ENCODE measurements at places on chromosomes 6 and 20.

DNA sequence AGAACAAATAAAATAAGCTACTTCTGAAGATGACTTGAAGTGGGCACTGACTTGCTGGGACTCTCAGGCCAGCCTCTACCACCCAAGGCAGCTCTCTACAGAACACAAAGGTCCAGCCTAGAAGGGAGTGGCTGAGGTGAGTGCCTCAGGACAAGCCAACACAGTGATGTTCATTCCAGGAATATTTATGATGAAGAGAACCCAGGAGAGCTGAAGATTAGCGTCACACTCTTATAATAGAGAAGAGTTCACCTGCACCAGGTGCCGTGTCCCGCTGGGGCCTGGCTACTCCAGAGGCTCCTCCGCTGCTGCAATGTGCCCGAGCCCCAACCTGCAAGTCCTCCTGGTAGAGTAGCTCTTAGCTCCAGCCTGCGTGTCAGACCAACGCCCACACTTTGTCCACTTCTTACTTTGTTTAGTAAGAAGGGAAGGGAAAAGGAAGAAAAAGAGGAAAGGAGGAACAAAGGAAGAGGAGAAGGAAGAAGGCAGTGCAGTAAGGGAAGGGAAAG is 182.4 kb upstream of the QKI start:
- no peak for DNase-seq

DNA sequence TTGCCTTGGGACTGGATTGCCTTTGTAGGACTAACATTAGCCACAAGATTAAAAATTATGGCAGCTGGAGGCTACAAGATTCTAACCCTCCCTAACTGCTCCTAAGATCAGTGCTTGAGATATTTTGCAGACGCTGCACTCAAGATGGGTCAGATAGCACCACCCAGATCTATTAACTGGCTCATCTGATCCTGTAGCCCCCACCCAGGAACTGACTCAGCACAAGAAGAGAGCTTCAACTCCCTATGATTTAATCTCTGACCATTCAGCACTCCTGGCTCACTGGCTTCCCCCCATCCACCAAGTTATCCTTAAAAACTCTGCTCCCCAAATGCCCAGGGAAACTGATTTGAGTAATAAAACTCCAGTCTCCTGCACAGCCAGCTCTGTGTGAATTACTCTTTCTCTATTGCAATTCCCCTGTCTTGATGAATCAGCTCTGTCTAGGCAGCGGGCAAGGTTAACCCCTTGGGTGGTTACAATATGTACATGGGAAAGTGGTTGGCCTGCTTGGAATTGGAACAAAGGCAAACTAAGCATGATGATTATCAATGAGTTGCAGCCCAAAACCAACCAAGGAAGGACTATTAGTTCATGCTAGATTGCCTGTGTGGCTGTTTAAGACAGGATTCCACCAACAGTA is 111.3 kb downstream of the OR2B2 start:
- no peak for DNase-seq

GRCh38 chr6:33739571-33739970 is 7.1 kb downstream of the IP6K3 start:
- no peak for DNase-seq

DNA sequence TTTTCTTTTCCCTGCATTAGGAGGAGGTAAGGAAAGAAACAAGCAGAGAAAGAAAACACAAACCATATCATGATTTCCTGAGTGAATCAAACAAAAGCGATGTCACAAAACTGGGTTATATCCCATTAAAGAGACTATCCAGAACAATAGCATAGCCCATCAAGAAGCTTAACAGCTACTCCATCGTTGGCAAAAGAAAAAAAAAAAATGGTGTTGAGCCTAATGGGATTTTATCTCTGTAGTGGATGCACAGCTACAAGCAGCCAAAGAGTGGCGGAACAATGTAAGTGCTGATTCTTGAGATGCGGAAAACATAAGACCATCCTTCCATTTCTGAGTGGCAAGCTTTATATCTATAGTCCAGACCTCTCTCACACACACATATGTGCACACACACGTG is 106.2 kb upstream of the NRSN1 start:
- DNase-seq = no peak

- no peak for DNase-seq
These were observed 213.2 kb upstream of the FKBP1C start for GRCh38 chr6:62998022-62998421.

DNA sequence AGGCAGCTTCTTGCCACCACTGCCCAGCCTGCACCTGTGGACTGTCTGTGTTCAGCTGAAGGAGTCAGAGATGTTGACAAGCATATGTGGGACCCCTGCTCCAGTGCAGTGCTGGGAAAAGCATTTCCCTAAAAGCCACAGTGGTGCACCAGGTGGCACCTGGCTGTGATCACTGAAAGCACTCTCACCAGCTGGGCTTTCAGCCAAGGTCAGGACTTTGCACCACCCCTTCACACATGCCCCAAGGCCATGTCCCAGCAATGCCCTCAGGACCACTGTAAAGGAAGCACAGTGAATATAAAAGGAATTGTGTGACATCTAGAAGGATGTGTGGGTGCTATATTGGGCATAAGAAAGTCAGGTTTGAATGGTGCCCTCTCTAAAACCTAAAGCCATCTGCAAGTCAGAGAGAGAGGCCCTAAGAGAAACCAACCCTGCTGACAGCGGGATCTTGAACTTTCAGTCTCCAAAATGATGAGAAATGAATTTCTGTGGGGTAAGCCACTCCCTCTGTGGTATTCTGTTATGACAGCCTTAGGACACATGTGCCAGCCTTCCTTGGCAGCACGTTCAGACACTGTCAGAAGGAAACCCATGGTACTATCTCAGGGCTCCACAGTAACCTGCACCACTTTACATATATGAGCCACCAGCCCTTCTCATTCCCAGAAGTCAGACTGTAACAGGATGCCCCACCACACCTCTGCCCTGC is 30.7 kb downstream of the CBLN4 start:
- no peak for DNase-seq

GRCh38 chr6:152836523-152836922 is 85.9 kb downstream of the VIP start:
- no peak for DNase-seq

- no peak for DNase-seq
These were observed 128.6 kb upstream of the MMS22L start for GRCh38 chr6:97411610-97412009.

- no peak for DNase-seq
These were observed 85.0 kb downstream of the LIN28B start for GRCh38 chr6:105041880-105042279.

DNA sequence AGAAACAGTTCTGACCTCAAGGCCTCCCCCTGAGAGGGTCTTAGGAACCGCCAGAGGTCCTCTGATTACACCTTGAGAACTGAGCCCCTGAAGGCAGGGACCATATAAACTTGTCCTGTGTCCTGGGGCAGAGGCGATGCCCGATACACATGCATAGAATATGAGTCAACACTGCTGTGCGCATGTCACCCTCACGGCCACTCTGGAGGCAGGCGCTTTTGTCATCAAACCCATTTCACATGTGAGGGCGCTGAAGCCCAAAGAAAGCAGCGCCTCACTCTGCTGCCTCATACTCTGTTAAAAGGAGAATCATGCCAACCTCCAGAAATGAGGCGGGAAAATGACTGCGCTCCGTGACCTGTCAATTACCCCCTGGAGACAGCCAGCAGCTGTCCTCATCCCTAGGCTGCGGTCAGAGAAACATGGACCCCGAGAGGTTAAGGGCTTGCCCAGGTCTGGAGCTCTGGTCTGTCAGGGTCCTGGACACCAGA is 158.3 kb downstream of the GRM4 start:
- DNase-seq = no peak

DNA sequence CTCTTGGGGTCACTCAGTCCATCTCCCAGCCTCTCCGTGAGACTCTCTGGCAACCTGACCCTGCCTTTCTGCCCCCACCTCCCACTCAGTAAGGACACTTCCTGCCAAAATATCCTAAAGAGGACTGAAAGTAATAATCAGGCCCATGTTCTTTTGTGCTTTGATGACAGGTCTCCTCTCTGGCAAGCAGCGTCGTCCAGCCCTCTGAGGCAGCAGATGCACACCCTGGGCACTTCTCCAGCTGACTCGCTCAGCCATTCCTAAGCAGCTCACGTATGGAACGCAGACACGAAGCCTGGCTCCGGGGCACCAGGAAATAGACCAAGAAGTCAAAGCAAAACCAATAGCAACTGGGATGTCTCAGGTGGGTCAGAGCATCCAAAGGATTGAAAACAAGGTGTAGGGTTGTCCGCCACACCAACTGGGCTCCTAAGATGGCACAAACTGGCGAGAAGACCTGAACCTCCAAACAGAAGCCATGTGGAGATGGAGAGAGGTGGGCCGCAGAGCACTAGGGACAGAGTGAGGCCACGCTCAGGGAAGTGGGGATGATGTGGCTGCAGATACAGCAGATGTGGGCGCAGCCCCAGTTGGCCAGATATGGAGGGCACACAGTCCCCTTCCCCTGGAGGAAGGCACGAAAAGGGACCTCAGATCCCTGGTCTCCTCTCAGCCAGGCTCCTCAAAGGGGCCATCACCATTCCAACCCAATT is 99.3 kb downstream of the PRND start:
- DNase-seq = no peak

DNA sequence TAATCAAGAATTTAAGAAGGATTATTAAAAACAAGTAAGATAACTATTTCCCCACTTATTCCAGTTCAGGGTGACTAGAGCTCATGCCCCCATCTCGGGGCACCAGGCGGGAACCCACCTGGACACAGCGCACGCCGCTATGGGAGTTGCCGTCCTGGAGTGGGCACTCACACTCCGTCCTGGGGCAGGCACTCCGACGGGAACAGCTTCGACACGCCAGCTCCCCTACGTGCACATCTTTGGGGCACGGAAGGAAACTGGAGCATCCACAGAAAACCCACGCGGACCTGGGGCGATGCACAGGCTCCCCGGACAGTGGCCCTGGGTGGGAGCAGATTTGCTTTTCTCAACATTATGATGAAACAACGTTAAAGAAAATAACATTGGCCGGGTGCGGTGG is 52.0 kb upstream of the GATA5 start:
- DNase-seq = no peak

- DNase-seq = no peak
These were observed 7.4 kb downstream of the ASXL1 start for GRCh38 chr20:32365564-32365963.

- no peak for DNase-seq
These were observed 16.4 kb upstream of the PKIG start for GRCh38 chr20:44566018-44566417.

DNA sequence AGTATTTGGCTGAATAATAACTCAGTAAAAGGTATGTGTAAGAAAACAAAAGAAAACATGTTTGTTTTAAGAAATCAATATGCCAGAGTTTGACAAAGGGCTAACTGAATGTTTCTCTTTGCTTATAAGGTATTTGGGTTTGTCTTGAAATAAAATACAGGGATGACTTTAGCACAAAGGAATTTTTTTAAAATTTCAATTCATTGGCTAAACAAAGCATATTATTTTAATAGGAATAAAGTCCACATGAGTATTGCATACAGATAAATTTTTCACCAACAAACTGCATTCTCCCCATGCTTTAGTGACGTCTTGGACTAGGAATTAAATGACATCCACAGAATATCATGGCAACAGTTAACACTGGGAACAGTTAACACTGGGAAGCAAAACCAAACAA is 480.0 kb upstream of the JAG1 start:
- no peak for DNase-seq

DNA sequence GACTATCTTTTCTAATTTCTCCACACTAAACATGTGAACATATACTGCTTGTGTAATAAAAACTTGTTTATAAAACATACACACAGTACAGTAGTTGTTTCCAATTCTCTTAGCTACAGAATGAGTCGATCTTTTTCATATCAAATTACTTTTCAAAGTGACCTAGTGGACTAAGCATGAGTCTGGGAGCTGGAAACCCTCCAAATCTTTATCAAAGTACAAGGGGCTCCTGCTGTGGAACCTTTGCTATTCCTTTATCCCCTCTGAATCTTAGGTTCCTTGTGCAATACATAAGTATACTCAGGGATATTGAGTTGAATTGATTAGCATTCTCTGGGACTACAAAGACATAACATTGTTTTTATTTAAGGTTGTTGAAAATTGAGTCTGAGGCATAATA is 48.7 kb upstream of the TAB2 start:
- DNase-seq = no peak

DNA sequence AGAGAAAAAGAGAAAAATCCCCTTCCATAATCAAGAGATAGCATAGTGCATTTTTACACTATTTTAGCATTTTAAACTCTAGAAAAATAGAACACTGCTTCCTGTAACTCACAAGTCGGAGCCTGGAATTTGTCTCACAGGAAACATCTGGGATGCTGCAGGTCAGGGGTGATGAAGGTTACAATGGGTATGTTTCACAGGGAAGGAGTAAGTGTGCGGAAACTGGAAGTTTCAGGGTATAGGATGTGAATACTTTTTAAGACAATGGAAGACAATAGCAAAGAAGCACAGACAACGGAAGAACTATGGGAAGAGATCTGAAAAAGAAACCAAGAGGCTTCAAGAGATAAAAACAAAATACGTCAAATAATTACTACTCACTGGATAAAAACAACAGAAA is 361.0 kb upstream of the MARCKS start:
- DNase-seq = no peak

DNA sequence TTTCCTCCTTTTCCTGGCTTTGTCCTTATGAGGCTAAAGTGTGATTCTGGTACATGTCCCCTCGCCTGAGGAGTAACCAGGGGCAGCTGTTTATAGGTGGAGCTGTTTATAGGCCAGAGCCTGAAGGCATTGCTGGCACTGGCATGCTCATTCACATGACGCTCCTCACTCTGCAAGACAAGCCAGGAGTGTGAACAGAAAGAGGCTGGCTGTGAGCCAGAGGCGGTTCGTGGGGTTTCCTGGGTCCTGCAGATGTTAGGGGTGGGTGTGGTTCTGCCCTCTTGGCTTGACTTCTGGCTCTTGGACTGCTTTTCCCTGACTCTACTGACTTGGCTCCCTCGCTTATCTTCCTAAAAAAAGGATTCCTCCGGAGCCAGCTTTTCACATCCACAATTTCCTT is 12.8 kb upstream of the MDFI start:
- DNase-seq = no peak

DNA sequence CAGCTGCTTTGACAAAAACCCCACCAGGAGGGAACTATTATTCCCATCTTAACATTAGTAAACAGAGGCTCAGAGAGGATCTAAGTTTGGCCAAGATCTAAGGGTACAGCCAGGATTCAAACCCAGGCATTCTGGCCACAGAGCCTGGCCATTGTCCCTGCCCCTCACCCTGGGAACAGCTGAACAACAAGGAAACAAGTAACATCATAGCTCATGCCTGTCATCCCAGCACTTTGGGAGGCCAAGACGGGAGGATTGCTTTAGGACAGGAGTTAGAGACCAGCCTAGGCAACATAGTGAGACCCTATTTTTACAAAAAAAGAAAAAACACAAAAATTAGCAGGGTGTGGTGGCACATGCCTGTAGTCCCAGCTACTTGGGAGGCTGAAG is 27.5 kb downstream of the TOX2 start:
- no peak for DNase-seq

DNA sequence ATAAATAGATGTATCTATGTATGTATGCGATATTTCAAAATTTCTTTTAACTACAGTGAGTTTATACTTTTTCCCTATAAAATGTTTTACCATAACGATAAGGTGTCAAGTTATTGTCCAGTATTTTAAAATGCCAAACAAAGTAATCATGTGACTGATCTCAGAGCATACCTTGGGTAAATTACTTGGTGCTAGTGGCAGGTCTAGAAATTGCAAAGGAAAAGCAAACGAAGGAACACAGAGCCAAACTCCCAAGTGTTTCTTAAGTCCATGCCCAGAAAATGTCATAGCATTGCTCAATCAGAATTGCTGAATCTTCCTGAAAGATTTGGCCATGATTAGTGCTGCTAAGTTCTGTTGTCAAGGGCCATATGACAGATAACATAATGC is 77.5 kb downstream of the CAP2 start:
- DNase-seq = no peak
